ENCODE measurements at places on chromosomes 1 and 21.

- no peak for DNase-seq
Observed at GRCh38 chr1:104100115-104100514, 350.4 kb downstream of the AMY1C start.

- no peak for DNase-seq
Observed at GRCh38 chr1:41734201-41734970, 184.3 kb downstream of the HIVEP3 start.

- DNase-seq = no peak
Observed at GRCh38 chr1:88649932-88650331, 34.1 kb upstream of the PKN2 start.

DNA sequence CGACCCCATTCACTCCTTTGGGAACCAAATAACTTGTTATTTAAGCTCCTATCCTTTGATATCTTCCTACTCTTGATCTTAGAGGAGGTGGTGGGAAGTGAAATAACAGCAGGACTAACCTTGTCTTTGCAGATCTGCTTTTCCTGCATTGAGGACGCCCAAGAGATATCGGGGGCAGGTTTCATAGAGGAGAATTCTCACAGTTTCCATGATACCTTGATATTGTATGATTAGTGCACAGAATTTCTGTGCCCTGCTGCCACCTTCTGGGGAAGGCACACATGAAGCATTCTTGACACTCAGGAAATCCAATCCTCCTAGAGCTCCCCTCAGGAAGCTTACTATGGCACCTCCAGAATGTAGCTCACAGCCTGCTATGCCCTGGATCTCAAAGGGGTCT lies 1.6 kb downstream of the CD1B start:
- no peak for DNase-seq

DNA sequence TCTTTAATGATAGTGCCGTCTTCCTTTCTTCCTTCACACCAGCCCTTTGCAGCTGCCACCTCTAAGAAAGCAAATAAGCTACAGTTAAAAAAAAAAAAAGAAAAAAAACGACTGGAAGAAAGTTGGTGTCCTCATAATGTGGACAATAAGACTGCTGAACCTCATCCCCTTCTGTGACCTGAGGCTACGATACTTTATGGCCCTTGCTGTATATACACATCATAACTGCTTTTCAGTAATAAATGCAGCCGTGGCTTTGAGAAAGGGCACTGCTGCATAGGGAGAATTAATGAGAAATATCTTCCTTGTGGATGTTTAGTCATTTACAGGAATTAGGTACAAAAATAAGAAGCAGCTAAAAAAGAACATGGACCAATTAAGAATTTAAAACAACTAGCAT lies 333.8 kb upstream of the ADGRL2 start:
- no peak for DNase-seq

DNA sequence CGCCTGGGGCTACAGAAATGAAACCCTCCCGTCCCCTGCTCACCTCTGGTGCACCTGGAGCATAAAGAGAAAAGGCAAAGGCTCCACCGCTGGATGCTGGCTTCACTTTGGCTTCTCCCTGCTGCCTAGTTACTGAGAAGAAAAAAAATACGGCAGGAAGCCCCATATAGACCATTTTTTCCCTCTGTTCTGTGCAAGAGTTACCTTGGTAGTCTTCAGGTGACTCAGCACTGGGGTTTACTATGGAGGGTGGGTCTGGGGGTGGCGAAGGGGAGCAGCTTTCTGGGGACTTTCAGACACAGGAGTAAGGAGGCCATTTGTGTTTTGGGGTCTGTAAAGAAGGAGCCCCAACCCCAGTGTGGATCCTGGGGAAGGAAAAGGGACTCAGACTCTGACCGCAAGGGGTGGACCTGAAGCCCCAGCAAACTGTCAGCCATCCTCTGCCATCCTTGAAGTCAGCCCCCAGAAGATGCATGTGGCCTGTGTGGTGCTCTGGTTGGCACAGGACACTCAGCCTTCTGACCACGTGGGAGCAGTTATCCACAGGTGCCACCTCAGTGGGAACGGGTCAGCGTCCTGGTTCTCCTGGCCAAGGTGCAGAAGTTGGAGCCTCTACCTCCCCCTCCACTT lies 25.9 kb upstream of the EPS8L3 start:
- DNase-seq = no peak
